ENCODE measurements at places on chromosomes 5 and 9.
A peak's percentile ranks its signal among the peaks of the same experiment; 100 is the strongest.

GRCh38 chr9:20997503-20998076 is 33.9 kb downstream of the HACD4 start:
- DNase-seq = no peak

DNA sequence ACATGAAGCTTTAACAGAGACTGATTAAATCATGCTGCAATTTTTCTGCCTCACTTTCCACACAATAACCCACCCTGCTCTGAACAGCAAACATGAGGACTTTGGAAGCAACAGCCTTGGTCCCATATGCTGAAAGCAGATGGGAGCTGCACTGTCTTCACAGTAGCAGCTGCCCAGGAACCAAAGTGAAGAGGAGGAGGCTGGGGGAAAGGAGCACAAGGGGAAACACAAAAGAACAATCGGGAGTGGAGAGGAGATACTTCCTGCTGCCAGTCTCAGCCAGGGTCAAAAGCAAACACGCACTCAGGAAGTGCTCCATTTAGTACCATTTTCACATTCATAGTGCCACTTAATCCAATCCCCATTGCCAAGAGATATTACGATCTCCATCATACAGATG is 183.3 kb upstream of the PUM3 start:
- DNase-seq = no peak

DNA sequence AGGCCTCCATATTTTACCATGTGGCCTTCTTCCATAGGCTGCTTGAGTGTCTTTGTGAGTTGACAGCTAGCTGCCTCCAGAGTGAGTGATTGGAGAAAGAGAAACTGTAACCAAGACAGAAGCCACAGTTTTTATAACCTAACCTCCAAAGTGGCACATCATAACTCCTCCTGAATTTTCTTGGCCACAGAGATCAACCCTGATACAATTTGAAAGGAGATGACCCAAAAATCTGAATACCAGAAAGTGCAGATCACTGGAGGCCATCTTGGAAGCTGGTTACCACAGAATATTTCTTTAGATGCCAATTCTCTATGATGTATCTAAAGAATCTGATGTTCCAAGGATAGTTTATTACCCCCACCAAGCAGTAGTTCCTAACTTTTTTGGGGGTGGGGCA is 254.3 kb upstream of the PDE4D start:
- no peak for DNase-seq

DNA sequence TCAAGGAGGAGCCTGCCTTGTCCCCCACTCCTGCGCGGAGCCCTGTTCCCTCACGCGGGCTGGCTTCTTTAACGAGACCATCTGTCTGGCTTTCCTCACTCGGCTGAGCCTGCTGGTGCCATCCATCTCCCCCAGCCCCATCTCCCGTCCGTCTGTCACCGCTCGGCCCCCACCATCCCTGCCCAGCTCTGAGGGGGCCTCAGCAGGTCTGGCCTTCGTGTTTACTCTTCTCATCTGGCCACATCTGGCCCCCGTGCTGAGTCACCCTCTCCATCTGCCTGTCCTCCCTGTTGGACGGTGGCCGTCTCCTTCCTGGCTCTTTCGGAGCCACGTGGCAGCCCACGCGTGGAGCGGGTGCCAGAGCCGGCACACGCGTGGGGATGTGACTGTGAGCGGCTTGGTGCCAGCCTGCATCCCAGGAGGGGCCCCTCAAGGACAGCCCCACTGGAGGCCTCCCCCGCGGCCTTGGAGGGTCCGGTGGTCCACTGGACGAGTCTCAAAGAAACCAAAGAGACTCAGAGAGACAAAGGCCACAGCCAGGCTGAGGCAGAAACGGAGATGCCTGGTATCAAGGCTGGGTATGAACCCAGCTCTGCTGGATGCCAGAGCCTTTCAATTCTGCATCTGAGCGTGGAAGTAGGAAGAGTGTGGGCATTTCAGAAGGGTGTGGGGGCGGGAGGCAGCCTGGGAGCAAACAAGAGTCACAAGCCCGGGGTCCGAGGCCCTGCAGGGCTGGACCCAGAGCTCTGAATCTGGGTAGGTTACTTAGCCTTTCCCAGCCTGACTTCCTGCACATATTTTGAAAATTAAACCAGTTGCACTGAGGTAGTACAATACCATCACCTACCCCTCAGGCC is 76.7 kb upstream of the UNC5A start:
- no peak for DNase-seq

- DNase-seq = no peak
Measured at GRCh38 chr5:77356740-77357139, 135.4 kb downstream of the WDR41 start.

- no peak for DNase-seq
Measured at GRCh38 chr9:114968671-114969070, 38.3 kb upstream of the TNFSF8 start.

DNA sequence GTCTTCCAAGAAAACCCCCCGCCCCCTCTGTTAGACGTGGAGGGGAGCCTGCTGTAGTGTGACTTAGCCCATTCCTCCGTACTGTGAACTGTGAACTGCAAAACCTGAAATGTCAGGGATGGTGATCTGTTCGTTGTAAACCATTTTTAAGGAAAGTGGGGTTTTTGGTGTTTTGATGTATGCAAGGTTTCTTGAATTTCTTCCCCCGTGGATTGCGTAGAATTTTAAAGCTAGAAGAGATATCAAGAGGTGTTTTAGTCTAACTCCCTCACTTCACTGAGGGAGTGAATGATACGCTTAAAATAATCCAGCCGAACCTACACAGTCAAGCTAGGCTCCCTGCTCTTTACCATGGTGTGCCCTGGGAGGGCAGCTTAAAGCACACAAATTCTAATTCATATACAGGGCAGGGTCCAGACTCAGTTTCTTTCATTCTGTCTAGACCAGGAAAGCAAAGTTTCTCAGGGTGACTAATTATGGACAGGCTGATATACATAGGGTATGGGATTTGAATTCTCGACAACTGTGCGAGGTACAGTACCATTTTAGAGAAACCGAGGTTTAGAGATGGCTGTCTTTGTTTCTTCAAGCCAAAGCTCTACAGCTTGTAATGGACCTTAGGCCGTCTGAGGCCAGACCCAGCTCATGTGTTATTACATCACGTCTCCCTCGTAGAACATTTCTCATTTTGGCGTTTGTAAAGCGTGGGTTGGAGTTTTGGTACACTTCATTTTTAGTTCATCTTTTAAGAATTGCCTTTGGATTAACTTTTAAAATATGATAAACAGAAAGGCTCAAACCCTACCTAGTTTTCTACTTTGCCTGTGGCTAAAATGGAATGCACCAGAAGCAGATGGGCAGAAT is 2.7 kb downstream of the PTGER4 start:
- no peak for DNase-seq

DNA sequence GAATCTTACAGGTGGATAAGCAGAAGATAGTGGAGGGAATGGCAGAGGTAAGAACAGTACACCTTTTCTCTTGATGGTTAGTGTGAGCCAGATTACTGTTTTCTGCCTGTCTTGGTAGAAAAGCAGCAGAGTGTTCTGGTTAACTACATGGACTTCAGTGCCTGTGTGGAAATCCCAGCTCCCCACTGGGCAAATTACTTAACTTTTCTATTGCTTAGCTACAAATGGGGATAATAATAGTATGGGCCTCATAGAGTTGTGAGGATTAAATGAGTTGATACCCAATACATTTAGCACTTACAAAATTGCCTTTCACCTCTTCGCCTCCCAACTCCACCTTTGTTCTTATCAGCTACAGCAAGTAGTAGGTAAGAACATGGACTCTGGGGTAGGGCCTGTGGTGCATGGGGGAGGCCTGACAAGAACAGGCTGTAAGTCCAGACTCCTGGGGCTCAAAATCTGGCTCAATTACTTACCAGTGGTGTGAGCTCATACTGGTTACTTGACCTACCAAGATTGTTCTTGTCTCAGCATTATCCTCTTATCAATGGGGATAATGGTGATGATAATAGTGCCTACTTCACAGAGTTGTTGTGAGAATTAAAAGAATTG is 125.1 kb downstream of the LIFR start:
- DNase-seq = no peak

DNA sequence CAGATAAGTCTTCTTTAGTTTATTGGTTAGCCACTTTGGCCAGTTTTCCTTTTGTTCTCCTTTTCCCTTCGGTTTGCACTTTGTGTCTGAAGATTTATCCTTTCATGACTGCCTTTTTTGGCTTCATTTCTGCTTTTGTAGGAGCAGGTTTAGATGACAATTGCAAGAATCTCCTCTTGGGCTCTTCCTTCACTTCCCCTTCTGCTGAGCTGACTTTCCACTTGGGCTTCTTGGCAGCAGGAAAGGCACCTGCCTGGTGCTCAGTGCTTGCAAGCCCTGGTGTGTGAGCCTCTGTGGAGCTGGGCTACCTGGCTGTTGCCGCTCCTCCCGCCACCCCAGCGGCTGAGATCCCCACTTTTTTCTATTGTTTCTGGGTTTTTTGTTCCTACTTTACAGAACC is 7.3 kb downstream of the CCDC112 start:
- no peak for DNase-seq

GRCh38 chr5:170225326-170226128 is 7.3 kb upstream of the C5orf58 start:
- DNase-seq = peak; percentile 58

- peak; percentile 87 for DNase-seq
Measured at GRCh38 chr9:127921557-127922120, 4.8 kb upstream of the ST6GALNAC4 start.

GRCh38 chr5:134436523-134437339 is 25.1 kb upstream of the CDKN2AIPNL start:
- DNase-seq = peak; percentile 92

GRCh38 chr5:117218789-117219188 is 644.2 kb upstream of the SEMA6A start:
- DNase-seq = no peak

DNA sequence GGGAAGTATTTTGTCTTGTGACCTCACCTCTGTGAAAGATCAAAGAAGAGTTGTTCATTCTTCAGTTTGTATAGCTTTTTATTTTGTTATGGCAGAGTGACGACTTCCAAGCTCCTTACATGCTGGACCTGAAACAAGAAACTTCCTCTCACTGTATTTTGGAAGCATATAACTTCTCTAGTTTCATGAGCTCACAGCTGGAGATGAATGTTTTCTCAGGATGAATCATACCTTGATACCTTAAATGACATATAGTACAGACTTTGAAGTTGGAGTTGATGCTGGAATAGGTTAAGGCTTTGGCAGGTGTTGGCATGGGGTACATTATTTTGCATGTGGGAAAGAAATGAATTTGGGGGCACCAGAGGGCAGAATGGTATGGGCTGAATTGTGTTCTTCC is 112.5 kb downstream of the SLC25A46 start:
- DNase-seq = no peak

- DNase-seq = no peak
Measured at GRCh38 chr5:135018457-135018856, 15.6 kb downstream of the PITX1 start.

DNA sequence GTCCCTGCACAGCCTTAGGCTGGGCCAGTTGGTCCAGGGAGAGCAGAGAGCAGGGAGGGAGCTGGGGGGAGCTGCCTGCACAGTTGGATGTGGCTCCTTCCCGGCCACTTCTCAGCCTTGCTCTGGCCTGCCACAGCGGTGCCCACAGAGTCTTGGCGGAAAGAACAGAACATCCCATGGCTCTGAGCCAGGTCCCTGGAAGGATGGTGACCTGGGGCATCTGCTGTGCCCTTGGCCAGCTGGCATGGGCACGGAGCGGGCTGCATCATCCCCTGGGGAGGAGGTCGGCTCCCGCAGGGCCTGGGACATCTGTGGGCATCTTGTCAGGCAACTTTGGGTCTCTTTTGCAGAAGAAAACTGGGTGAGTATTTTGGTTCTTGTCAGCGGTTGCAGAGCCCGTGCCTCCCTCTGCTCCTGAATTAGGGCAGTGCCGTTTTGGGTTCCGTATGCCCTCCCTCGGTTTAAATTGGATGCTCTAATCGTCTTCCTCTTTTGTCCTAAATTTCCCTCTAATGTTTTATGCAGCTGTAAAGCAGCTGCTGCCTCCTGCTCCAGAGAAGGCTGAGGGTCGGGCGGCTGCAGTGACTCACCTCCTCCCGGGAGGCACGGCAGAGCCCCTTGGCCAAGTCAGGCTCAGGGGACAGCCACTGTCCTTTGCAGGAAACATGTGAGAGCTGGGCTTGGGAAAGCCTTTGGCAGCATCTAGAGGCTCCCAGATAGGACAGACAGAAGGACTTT is 10.5 kb upstream of the NACC2 start:
- DNase-seq = no peak

DNA sequence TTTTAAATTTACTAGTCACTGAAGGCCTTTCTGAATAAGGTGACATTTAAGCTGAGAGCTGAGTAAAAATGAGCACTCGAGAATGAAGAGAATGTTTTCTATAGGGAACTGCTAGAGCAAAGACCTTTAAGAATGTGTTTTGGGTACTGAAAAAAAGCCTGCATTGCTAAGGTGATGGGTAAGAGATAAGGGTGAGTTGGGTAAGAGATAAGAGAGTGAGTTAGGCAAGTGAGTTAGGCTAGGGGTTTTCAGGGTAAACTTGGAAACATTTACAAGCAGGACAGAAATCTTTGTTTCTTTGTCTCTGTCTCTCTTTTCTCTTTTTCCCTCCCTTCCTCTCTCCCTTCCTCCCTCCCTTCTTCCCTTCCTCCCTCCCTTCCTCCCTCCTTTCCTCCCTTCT is 5.6 kb downstream of the RAD23B start:
- no peak for DNase-seq

DNA sequence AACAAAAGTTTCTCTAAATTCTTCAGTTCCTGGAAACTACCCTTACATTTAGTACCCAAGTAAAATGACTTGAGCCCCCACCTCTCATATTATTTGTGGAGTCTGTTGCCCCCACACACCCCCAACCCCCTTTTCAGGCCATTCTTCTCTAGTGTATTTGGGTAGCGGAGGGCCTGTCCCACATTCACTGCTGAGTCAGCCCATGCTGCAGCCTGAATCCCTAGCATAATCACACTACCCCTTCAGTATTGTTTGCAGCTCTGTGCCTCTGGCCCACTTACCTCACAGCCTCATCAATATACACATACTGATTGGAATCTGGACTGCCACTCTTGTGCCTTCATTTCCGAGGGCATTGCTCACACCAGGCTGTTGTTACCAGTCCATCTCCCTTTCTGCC is 26.8 kb downstream of the RGS7BP start:
- DNase-seq = no peak

DNA sequence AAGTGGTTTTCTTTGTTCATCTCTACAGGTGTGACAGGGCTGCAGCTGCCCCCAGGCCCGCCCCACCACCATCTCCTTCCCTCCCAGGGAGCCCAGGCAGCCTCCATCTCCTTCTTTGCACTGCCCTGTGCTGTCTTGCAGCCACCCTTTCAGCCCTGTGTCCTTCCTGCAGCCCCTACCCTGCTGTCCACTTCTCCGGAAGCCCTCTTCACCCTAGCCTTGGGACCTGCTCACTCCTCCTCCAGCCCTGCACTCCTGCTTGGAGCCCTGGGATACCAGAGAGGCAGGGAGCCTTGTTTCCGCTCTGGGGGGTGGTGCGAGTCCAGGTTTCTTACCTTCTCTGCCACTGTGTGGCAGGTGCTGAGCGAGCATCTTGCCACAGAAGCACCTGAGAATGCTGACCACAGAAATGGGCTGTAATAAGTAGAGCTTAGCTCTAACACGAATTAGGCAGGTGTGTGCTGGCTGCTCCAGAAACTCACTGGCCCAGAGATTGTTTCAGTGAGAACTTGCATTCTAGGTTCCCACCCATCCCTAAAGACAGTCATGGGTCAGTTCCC is 51.3 kb upstream of the GADD45G start:
- no peak for DNase-seq

Measured in RKO (cell line).